CD4-positive, alpha-beta T cell treated with Interleukin-2 at 100 ng/mL for 4 hours (primary cell): ENCODE measurements at places on chromosomes 1 and 21.

- no peak for DNase-seq
These were observed 117.4 kb downstream of the AKT3 start for GRCh38 chr1:243732637-243733036.

DNA sequence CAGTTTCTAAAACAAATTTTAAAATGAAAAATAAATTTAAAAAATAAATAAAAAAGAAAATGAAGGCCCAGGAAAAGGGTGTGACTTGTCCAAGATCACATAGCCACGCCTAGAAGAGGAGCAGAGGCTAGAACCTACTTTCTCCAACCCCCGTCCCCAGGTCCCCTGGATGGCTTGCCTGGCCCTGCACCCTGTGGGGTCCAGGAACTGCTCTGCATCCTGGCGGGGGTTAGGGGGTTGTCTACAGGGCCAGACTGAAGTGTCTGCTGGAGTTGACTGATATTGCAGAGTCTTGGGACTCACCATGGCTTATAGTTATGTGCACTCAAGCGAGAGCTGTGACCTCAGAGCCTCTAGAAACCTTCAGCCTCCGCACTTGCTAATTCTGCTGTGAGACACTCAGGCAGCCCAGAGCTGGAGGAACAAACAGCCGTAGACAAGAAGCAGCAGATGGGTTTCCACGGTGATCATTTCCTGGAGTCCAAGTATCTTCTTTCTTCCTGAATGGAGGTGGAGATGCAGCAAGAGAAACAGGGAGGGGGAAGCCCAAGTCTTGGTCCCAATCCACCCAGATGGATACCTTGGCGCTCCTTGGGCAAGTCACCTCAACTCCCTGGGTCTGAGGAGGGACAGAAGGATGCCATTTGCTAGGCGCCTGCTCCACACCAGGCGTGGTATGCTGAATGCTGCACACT lies 5.2 kb upstream of the EXTL1 start:
- DNase-seq = no peak

DNA sequence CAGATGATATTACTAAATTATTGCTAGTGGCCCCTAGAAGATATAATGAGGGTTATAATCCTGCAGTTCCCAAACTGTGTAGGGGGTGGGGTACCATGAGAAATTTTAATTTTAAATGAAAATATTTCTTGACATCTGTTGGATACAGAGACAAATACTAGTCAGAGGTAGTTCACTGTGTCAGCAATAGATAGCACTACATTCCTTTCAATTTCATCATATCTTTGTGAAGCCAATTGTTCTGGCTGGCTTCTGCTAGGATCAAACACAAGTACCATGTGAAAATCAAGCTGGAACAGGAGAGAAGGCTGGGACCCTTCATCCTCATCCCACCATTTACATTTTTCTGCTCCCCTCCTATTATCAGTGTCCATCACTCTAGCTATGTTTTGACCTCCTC lies 208.1 kb downstream of the USH2A start:
- DNase-seq = no peak

- no peak for DNase-seq
These were observed 109.9 kb downstream of the NGF start for GRCh38 chr1:115228191-115228590.

DNA sequence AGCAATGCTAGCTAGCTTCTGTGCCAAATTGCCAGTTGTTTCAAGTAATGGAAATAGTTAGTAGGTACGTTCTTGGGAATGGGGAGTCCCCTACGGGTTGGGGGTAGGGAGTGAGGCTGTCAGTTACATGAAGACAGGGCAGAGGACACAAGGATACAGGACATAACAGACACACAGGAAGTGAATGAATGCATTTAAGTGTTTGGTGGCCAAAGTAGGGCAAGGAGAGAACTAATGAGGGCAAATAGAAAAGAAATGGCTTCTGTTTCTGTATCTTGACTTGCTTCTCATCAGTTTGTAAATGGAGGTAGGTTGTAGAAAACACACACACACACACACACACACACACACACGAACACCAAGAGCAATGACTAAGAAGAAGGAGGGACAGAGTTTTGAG lies 142.2 kb downstream of the S1PR1 start:
- DNase-seq = no peak

DNA sequence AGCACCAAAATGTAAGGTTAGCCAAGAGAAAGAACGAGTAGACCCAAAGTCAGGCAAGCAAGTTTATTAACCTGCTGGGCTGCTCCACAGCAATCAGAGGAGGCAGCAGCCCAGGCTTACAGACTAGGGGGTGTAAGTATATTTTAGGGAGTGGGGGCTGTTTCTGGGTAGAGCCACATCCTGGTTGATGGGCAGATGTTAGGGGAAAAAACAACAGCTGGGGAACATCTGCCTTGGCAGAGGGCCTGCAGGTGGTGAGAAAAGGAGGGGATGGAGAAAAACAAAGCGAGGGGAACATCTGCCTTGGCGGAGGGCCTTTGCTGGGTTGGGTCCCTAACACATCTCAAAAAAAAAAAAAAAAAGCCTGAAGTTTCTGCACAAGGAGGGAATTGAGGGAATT lies 9.7 kb upstream of the ZBTB48 start:
- no peak for DNase-seq

GRCh38 chr1:221961532-221962292 lies 219.8 kb upstream of the DUSP10 start:
- DNase-seq = peak; percentile 44

- DNase-seq = no peak
These were observed 257.7 kb downstream of the FAF1 start for GRCh38 chr1:50702395-50702794.

DNA sequence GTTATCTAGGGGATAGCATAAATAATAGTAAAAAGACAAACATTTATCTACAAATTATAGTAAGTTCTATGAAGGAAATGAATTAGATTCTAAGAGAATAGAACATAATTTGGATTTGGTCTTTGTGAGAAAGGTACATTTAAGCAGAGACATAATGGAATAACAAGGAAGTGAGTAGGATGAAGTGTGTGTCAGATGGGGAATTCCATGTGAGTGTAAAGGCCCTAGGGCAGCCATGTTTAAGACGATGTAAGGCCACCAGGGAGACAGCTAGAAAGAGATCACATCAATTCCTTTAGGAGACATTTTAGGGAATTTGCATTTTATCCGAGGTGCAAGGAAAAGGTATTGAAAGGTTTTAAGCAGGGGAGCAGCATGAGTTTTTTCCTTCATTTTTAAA lies 33.8 kb upstream of the ELAVL4 start:
- DNase-seq = no peak

GRCh38 chr1:172326136-172326535 lies 94.3 kb upstream of the C1orf105 start:
- no peak for DNase-seq

- peak; percentile 2 for DNase-seq
These were observed 723 bp upstream of the GNAI3 start for GRCh38 chr1:109547463-109548320.

DNA sequence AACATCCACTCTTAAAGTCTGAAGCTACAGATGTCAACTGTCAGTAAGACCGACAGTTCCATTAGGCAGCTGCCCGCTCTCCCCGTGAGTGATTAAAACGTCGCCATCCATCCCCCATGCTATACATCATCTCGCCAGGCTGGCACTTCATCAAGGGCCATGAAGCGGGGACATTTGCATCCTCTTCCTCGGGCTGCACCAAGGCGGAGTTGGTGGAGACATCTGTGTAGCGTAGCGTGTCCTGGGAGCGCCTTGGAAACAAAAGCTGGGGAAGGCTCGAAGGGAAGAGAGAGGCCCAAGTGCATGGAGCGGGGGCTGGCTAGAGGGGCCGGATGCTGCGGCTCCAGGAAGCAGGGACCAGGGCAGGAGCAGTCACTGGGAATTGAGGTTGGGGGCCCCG lies 250.1 kb downstream of the KAZN start:
- no peak for DNase-seq

DNA sequence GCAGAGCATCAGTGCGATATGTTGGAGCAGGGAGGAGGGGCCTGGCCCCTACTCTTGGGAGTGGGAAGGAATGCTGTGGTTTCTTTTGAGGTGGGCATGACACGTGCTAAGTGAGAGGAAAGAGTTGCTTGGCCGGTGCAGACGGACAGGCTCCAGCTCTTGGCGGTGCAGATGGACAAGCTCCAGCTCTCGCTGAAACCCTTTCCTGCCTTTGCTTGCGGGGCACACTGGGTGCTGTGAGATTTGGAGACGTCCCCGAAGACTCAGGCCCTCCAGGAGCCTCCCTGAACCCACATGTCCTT lies 15.9 kb downstream of the PDXK start:
- DNase-seq = no peak

- no peak for DNase-seq
These were observed 9.1 kb downstream of the NHLH1 start for GRCh38 chr1:160375788-160376524.

DNA sequence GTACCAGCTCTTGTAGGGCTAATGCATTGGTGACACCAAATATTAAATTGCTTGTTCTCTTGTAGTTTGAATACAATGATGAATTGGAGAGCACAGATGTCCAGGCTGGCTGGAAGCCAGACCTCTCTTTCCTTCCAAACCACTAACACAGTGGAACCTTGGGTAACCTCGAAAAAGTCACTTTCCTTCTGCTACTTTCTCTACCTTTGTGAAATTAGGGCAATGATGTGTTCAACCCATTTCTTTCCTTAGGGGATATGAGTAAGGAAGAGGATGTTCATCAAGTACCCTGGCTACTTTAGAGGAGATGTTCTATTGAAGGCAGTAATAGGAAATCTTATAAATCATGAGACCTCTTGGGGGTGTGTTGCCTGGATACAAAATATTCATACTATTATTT lies 55.7 kb downstream of the XCL2 start:
- no peak for DNase-seq

- DNase-seq = no peak
These were observed 256.4 kb downstream of the KCNJ6 start for GRCh38 chr21:37659874-37660273.

DNA sequence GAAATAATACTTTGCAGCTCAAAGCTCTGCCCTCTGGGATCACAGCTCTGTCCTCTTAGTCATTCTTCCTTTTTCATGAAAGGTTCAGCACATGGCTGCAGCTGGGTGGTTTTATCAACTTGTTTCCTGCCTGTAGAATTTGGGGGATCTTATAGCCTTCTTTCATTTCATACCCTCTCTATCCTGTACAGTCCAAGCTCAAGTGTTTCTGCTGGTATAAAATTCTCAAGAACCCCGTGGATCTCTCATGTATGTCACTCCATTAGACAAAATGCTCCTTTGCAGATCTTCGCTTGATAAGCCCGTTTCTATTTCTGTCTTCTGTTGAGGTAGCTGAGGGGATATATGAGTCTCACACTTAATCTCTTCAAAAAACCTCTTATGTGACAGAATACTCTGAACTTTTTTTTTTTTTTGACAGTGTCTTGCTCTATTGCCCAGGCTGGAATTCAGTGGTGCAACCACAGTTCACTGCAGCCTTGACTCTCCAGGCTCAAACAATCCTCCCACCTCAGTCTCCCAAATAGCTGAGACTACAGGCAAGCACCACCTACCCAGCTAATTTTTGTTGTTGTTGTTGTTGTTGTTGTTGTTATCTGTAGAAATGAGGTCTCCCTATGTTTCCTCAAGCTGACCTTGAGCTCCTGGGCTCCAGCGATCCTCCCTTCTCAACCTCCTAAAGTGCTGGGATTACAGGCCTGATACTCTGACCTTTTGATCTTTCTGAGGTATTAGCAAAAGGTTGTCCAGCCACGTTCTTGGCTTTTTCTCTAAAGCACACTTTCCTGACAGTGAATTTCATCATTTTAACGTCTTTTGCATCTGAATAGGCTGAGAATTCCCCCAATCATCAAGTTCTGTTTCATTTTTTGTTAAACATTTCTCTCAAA lies 24.6 kb upstream of the COL9A2 start:
- no peak for DNase-seq

- no peak for DNase-seq
These were observed 11.3 kb upstream of the SLC6A17 start for GRCh38 chr1:110138956-110139355.

GRCh38 chr1:223426936-223427335 lies 33.7 kb downstream of the CCDC185 start:
- no peak for DNase-seq

DNA sequence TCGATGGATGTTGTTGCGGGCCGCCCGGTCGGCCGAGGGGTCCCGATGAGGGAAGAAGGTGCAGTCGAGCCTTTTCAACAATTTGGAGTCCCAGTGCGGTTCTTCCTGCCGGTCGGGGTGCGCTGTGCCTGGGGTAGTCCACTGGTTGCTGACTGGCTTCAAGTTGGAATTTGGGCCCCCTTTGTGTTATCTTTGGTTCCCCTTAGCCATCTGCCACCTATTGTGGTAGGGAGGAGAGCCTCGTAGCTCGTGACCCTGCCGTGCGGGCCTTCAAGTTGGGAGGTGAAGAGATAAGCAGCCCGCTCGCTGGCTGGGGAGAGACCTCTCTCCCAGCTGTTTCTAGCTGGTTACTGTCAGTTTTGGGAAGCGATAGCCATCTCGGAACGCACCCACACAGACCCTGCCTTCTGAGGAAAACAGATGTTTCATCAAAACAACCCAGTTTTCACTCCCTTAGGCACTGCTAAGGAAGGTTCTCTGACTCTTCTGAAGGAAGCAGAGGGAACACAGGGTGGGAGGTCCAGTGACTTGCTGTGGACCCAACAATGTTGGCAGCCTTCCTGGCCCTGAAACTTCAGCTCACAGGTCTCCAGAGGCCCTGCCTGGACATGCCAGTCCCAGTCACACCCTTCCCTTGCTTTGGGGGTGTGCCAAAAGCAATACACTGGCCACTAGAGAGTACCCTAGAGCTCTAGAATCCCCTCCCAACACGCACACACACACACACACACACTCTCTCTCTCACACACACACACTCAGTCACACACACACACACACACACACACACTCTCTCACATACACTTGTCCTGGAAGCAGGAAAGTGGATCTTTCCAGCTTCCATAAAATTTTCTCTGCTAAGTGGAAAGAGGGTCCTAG lies 1.0 kb downstream of the BTG2 start:
- peak; percentile 59 for DNase-seq

- DNase-seq = no peak
These were observed 590.6 kb downstream of the NUF2 start for GRCh38 chr1:163912170-163912884.

- DNase-seq = no peak
These were observed 3.5 kb downstream of the SLC66A1 start for GRCh38 chr1:19315378-19316198.

- no peak for DNase-seq
These were observed 47.4 kb upstream of the C21orf91 start for GRCh38 chr21:17866590-17866989.

GRCh38 chr1:17361687-17362086 lies 10.3 kb upstream of the PADI6 start:
- DNase-seq = no peak
